ENCODE measurements at places on chromosomes 12 and 14.

DNA sequence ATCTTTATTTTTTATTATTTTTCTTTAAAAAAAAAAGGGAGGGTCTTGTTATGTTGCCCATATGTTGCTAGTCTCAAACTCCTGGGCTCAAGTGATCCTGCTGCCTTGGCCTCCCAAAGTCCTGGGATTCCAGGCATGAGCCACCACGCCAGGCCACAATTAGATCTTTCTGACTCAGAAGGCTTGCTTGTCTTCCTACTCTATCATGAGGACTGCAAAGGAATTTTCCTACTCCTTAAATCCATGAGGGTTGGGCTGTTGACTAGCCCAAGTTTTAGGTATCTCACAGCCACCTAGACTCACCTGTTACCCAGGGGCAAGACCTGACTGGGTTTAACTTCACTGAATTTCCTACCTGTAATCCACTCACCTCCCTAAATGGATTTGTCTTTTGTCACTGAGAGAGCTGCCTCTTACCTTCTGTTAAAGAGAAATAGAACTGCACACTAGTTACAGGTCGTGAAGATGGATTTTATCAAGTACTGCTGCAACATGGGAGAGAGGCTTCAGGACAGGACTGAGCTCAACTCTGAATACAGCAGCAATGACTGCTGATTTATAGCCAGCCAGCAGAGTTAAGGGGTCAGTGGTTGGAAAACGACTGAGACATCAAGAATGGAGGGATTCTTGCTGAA is 72.3 kb downstream of the B4GALNT3 start:
- no peak for DNase-seq

DNA sequence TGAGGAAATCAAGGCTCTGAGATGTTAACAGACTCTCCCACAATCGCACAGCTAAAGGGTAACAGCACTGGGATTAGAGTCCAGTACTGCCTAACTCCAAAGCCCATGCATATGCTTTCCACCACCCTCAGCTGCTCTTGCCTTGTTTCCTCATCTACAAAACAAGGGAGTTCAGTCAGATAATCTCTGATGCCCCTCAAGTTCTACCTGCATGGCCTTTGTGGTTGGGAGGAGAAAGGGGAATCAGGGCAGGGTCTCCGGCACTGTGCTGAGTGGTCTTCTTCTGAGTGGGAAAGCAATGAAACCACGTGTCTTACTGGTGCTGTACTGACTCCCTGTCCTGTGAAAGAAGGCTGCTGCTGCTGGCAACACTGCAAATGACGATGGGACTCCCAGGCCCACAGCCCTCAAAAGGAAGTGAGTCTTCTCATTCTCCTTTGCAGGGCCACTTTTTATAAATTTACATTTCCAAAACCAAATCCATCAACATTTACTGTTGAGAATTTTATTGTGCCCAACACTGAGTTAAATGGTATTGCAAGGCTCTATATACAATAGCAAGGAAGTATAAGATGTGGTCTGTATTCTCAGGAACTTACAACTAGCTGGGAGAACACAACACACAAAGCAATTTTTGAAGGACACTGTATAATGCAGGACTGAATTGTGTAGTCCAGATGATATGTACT is 19.7 kb upstream of the DUSP16 start:
- DNase-seq = no peak

GRCh38 chr12:6951551-6952120 is 480 bp downstream of the PTPN6 start:
- no peak for DNase-seq

DNA sequence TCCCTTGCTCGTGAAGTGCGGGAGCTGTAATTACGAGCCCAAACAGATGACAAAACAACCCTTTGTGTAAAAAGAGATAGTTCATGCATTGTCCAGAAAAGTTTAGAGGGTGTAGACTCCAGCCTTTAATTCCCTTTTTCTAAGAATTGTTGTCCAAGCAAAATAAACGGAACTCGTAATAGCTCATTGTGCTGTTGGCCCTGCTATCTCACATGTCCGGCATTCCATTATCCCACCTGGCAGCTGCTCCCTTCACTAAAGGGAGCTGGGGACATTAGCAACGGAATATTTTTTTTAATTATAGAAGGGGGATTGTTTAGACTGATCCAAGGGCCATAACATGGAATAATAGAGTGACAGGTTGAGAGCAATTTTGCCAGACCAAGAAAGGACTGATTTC is 277.5 kb upstream of the TBX3 start:
- DNase-seq = no peak

GRCh38 chr12:72889791-72890190 is 617.6 kb downstream of the TRHDE start:
- no peak for DNase-seq

DNA sequence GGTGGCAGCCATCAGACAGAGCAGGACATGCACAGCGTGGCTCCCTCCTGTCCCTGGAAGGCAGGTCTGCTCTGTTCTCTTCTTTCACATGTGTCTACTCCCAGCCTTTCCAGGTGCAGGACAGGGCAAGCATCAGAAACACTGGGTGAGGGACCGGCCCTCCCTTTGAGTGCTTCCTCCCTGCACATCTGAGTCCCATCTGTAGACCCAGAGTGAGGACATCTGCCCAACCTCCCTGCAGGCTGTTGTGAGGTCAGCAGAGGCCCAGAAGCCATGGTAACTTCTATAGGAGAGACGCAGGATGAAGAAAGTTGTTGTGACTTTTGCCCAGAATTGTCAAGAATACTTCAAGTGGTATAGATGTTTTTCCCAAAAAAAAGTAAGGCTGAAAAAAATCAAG is 282.7 kb downstream of the CACNA1C start:
- no peak for DNase-seq

- peak; percentile 31 for DNase-seq
These were observed 35.5 kb upstream of the STON2 start for GRCh38 chr14:81435391-81436295.

GRCh38 chr14:99636487-99636886 is 8.4 kb upstream of the HHIPL1 start:
- DNase-seq = no peak

DNA sequence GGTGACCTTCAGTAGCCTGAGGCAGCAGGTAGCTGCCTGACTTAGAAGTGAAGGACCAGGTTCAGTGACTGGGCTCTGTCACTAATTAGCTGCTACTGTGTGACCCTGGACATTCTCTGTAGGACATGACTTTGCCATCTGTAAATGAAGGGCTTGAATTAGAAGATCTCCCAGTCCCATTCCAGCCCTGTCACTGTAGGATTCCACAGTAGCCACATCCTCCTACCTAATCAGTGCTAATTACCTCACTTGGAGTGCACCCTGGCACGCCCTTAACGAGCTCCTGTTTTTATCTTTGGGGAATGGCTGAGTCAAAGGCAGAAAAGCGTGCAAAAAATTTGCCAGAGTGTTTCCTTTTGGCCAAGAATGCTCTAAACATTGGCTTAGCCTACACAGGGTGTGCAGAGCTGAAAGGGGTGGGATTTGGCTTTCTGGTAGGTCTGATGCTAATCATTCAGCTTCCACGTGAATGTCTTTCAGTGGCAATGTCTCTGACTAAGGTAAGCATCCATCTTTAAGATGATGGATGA is 6.8 kb downstream of the NTF3 start:
- DNase-seq = no peak

- no peak for DNase-seq
These were observed 37.5 kb downstream of the SLC38A4 start for GRCh38 chr12:46788072-46788887.

DNA sequence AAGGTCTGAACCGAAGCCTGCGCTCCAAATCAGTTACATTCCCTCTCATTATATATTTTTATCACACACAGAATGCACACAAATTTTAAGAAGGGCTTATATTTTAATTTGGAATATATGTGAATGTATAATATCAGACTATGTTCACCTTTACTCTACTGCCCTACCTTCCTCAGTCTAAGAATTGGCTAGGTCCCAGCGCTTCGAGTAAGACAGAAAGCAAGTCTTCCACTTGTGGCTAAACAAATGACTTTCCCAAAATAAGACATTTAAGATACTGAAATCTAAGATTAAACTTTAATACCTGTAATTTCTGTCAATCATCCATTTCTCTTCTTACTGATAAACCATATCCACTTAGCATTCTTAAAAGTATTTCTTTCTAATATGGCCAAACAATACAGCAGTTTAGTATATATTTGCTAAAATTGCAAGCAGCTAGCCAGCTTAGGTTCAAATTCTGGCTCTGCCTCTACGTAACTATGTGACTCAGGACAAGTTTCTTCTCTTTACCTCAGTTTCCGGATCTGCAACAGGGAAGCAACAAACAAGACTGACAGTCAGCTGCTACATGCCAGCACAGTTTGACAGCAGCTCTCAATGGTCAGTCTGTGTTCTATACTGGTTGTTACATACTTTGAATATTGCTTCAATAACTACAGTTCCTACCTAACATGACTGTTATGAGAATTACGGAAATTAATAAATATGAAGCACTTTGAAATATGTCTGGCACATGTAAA is 2.0 kb downstream of the INTS13 start:
- peak; percentile 19 for DNase-seq

DNA sequence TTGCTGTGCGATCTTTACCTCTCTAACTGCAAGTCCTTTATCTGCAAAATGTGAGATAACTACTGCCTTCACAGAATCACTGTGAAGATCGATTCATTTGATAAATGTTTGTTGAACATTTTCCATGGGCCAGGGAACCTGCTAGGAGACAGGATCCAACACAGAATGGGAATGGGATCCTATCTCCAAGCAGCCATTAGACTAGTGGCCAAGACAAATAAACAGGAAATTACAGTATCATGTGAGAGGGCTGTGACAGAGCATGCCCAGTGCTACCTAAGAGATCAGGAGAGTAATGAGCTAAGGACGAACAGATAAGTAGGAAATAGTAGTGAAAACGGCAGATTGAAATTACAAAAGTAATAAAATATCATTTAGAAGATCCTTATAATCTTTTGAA is 105.7 kb downstream of the GRIN2B start:
- DNase-seq = no peak

GRCh38 chr12:39297891-39298290 is 145.0 kb downstream of the KIF21A start:
- no peak for DNase-seq

DNA sequence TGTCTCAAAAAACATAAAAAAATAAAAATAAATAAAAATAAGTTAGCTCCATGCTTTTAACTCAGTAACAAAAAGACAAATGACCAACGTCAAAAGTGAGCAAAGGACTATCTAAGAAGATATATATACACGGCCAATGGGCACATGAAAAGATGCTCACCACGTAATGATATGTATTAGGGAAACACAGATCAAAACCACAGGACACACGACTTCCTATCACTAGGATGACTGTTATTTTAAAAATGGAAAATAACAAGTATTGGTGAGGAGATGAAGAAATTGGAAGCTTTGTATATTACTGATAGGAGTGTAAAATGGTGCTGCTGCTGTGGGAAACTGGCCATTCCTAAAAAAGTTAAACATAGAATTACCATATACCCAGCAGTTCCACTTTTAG is 20.2 kb upstream of the P2RX7 start:
- DNase-seq = no peak

- DNase-seq = no peak
These were observed 790.3 kb downstream of the TMTC2 start for GRCh38 chr12:83476695-83477690.

DNA sequence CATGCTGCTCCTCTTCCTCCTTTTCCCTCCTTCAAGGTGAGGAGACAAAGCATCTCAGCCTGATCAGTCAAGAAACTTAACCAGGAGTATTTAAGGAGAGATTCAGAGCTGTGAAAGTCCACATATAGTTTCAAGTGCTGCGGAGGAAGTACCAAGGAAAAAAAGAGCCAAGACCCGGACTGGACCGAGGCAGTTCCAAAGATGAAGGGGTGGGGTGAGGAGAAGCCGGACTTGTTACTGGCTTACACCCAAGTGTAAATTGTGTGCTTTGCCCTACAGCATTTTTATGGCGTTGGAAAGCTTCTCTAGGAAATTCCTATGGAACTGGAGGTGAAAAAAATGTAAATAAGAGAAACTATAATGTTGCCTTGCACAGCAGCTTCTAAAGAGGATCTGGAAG is 263.1 kb downstream of the GRIN2B start:
- no peak for DNase-seq

DNA sequence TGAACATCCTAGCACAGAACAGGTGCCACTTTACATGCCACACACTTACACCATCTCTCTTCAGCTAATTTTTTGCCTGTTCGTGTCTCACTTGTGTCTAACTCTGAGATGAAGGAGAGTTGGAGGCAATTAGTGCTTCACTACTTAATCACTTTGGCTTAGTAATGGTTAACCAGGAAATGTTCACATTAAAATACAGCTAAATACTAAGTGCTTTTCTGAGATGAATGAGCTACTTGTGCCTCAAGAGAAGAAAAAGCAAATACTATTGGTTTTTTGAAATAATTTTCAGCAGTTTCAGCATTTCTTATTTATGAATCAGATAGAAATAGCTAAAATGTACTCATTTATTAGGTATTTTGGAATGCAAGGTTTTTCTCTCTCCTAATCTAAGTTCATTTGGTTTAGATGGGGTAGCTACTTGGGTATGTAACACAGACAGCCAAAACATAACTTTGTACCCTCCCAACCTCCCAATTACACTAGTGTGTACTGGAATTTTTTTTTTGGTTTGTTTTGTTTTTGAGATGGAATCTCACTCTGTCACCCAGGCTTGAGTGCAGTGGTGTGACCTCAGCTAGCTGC is 1474.1 kb upstream of the SEL1L start:
- DNase-seq = no peak

GRCh38 chr14:24132061-24132685 is 1.7 kb downstream of the FITM1 start:
- DNase-seq = no peak

DNA sequence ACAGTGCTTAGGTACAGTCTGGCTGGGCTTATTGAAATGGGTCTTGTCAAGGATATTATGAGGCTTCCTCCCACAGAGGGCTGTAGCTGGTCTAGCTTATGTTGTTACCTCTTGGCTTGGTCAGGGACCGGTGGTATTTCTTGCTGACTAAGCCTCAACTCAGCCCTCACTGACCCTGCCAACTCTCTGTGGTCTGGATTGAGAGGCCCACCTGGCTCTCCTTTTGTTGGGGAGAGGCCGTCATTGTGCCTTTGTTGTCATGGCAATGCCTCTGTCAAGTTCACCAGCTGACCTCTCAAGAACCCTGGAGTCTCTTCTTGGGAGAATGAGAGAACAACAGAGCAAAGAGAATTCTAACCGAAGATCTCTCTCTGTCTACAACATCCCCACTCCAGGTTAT is 245.6 kb upstream of the NPAS3 start:
- no peak for DNase-seq

DNA sequence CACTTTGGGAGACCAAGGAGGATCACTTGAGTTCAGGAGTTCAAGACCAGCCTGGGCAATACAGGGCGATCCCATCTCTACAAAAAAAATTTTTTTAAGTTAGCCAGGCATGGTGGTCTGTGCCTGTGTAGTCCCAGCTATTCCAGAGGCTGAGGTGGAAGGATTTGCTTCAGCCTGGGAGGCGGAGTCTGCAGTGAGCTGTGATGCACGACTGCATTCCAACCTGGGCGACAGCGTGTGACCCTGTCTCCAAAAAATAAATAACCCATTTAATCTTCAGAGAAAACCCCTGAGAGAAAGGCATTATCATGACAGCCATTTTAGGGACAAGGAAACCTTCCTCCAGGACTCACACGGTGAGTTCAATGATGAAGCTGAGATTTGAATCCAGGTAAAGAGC is 3.7 kb upstream of the FKBP4 start:
- no peak for DNase-seq

- DNase-seq = no peak
These were observed 428.2 kb downstream of the ATP23 start for GRCh38 chr12:58369576-58369975.

Measured in AML-193 (cell line).